ENCODE measurements at places on chromosomes 7 and 10.

- DNase-seq = no peak
Measured at GRCh38 chr10:11148142-11149028, 130.7 kb downstream of the CELF2 start.

DNA sequence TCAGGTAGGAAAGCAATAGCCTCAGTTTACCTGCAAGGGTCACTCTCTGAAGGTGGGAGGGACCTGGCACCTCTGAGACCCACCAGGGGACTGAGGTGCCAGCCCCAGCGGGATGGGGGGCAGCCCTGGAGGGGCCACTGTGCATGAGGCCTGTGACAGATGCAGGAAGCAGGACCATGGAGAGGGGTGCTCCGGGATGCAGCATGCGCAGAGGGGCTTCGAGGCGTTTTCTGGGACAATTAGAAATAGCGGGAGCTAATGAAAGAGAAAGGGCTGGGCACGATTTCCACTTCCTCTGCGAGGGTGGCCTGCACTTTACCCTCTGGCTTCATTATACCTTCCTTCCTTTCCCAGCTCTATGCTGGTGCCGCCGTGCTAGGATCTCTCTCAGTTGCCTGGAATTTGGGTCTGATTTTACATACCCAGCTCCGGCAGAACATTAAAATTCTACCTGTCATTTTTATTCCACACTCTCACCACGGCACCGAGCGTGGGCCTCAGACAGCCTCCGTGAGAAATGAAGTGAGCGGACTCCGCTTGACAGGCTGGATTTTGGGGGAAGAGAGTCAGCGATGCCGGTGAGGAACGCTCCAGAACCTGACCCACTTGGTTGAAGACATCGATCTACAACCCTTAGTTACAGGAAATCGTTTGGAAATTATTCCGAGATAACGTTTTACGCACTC is 333.9 kb upstream of the PFKP start:
- no peak for DNase-seq

- no peak for DNase-seq
Measured at GRCh38 chr10:78476844-78477243, 443.2 kb downstream of the RPS24 start.

GRCh38 chr10:3896161-3896560 is 111.2 kb upstream of the KLF6 start:
- no peak for DNase-seq

GRCh38 chr7:2157473-2158279 is 75.1 kb downstream of the MAD1L1 start:
- DNase-seq = no peak

DNA sequence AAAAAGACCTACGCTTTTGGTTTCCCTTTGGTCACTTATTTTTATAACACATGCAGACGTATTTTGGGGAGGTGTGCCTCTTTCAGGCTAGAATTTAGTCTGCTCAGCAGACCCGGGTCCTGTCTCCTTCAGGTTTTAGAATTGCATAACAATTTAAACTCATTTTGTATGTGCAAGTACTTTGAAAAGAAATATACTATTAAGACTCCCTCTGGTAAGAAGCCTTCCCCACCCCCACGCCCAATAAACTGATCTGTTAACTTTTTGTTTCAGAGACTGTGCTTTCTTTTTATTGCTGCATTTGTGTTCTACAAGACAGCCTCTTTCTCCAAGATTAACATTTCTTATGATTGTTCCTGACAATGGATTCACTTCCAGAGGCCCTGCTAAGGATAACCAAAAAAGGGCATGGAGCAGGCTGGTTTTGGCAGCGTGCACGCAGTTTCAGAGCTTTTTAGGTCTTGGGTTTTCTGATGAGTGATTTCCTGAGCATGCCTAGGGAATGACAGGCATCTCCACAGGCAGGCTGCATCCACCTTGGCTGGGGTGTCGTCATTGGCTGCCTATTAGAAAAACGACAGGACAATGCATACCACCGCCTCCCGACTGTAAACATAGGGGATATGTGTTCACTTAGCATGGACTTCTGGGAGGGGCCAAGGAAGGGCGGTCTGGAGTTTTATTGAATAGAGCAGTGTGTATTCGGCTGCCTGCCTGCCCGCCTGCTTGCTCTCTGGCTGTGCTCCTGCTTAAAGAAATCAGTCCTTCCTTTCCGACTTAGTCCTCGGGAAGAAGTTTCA is at the start of gene CALD1:
Gene CALD1, plus strand, starts transcription at position 694 of the 800 bp plus-strand sequence. CDS start 88,100 bp downstream, outside the sequence.
- DNase-seq = no peak
